ENCODE measurements at places on chromosomes 4 and X. TPM values are rescaled to one million over a fixed set of nuclear protein-coding genes. Genes with fewer than 3 reads are reported as not detected.

Gene PLAC1
- total RNA-seq = not detected

Gene ARFIP1
- 69.3 TPM for total RNA-seq

Gene RHOXF1
- not detected for total RNA-seq

Gene FSTL5
- not detected for total RNA-seq

Gene XIAP
- 19.7 TPM for total RNA-seq

Gene SSX4B
- total RNA-seq = not detected

Gene RAB40A
- total RNA-seq = not detected

Gene GPR119
- not detected for total RNA-seq

Gene MXRA5
- 79.1 TPM for total RNA-seq

Gene PAGE1
- not detected for total RNA-seq

Gene AFP
- total RNA-seq = not detected

Gene ZNF280C
- 3.4 TPM for total RNA-seq

Gene GUCY1A1
- total RNA-seq = not detected

Gene SHROOM3
- 44.6 TPM for total RNA-seq

DNA sequence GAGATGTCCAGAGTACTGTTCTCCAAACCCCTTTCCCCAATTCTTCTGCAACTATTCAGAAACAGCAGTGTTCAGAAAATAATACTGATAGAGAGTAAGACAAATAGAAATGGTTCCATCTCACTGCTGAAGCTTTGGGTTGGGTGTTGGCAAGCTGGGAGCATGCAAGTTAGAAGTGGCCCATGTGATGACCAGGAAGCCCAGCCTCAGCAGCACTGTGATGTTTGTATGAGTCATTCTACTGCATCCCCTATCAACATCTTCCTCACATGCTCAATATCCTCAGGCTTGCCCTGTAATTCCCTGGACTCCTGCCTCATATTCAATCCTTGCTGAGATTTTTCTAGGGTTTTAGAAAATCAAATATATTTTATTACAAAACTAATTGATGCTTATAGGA is 96.5 kb downstream of the CHRDL1 start:
- H3K27ac ChIP-seq = no peak overlapping the region
- H3K36me3 ChIP-seq = no peaks in the 10 kb centered on the region
- no peaks in the 10 kb centered on the region for H3K27me3 ChIP-seq

GRCh38 chr4:21596521-21596920 is 352.1 kb downstream of the KCNIP4 start:
- DNase-seq = no peak
- no peak overlapping the region for H3K4me3 ChIP-seq
- no peaks in the 10 kb centered on the region for H3K4me1 ChIP-seq
- H3K36me3 ChIP-seq = no peaks in the 10 kb centered on the region
- H3K27ac ChIP-seq = no peak overlapping the region

- peak overlapping the region; percentile 92 for H3K27ac ChIP-seq
- no peak overlapping the region for H3K4me3 ChIP-seq
- no peaks in the 10 kb centered on the region for H3K36me3 ChIP-seq
- H3K4me1 ChIP-seq = peaks cover 12% of the 10 kb centered on the region
Measured at GRCh38 chrX:19698122-19698521, 182.8 kb upstream of the MAP3K15 start.

- no peak overlapping the region for H3K27ac ChIP-seq
- H3K36me3 ChIP-seq = no peaks in the 10 kb centered on the region
- no peaks in the 10 kb centered on the region for H3K4me1 ChIP-seq
- H3K4me3 ChIP-seq = no peak overlapping the region
- no peak for DNase-seq
Measured at GRCh38 chr4:93084599-93085305, 743.8 kb upstream of the ATOH1 start.

GRCh38 chr4:150782311-150782710 is 200.4 kb downstream of the MAB21L2 start:
- H3K27ac ChIP-seq = no peak overlapping the region
- H3K4me1 ChIP-seq = no peaks in the 10 kb centered on the region
- no peaks in the 10 kb centered on the region for H3K27me3 ChIP-seq
- H3K36me3 ChIP-seq = no peaks in the 10 kb centered on the region
- no peak for DNase-seq

GRCh38 chr4:174084542-174084941 is 198.9 kb downstream of the FBXO8 start:
- H3K36me3 ChIP-seq = no peaks in the 10 kb centered on the region

DNA sequence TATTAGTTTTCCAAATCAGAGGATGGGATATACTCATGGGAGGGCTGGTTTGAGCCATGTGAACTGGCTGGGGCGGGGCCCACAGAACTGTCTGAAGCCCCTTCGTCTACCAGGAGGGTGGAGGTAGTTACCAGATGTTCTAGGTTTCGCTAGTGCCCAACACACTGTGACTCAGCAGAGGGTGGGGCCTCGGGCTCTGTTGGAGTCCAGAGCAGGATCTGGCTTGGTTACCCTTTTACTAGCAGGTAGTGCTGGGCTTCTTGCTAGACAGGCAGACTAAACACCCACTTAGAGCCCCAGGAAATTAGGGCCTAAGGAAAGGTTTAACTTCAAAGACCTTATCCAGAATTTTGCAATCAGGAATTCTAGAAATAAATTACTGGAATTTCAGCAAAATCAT is 56.2 kb upstream of the CHRDL1 start:
- H3K4me3 ChIP-seq = no peak overlapping the region
- H3K36me3 ChIP-seq = no peaks in the 10 kb centered on the region
- H3K4me1 ChIP-seq = peaks cover 5% of the 10 kb centered on the region
- DNase-seq = peak; percentile 66

- H3K36me3 ChIP-seq = peaks cover 16% of the 10 kb centered on the region
- H3K4me3 ChIP-seq = peak overlapping the region; percentile 97
- no peak for DNase-seq
- no peaks in the 10 kb centered on the region for H3K27me3 ChIP-seq
- H3K27ac ChIP-seq = no peak overlapping the region
Measured at GRCh38 chrX:107117993-107118321, 665 bp downstream of the RBM41 start.

DNA sequence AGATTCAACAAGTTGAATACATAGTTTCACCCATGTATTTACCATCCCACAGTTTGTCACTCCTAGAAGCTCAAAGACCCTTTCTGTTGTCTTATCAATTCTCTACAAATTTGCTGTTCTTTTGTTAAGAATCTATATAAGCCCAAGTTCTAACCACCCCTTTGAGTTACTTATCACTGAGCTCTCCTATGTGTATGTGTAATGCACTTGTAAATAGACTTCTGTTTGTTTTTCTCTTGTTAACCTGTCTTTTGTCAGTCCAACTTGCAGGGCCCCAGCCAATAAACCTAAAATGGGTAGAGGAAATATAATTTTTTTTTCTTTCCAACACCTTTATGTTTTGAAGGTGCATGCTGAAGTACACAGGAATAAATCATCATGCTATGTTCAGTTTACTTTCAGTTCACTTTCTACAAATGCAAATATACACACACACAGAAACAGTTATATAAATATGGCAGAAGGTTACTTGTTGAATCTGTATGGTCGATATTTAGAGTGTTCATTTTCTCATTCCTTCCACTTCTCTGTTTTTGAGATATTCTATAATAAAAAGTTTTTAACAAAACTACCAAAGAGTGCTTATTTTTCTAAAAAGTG is 22.3 kb upstream of the CLOCK start:
- no peaks in the 10 kb centered on the region for H3K36me3 ChIP-seq
- no peaks in the 10 kb centered on the region for H3K4me1 ChIP-seq
- no peaks in the 10 kb centered on the region for H3K27me3 ChIP-seq
- H3K4me3 ChIP-seq = no peak overlapping the region
- no peak for DNase-seq

GRCh38 chr4:145546175-145546915 is 64.7 kb downstream of the SMAD1 start:
- no peaks in the 10 kb centered on the region for H3K27me3 ChIP-seq
- no peak for DNase-seq
- H3K36me3 ChIP-seq = peaks cover 12% of the 10 kb centered on the region
- H3K4me3 ChIP-seq = no peak overlapping the region
- H3K27ac ChIP-seq = no peak overlapping the region
- H3K4me1 ChIP-seq = peaks cover 15% of the 10 kb centered on the region

DNA sequence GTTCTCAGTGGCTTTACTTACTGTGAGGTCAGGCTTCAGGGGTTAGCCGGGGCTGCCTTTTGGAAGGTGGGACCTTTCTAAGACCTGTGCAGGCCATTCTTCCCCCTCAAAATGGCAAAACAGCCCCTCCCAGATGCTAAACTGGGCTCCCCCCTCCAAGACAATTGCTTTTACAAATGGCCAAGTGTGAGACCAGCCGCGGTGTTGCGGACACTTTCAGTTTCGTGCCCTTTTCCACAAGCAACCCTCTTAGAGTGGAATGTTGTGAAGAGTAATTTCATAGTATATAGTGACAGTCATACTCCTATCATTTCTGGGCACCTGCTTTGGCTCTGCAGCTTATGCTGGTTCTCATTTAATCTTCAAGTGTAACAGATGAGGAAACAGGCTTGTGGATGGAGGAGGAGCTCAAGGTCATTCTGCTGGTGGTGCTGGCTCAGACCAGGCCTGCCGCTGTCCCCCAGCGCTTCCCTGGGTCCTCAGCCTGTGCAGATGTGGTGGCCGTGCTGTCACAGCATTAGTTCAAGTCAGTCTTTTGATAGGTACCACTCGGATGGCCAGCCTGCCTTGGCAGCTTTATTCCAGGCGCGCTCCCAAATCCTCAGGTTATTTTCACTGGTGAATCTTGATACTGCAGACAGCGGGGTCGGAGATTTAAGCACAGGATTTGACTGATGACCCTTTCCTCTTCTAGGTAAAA is 55.0 kb upstream of the TADA2B start:
- H3K4me1 ChIP-seq = peaks cover 43% of the 10 kb centered on the region
- DNase-seq = peak; percentile 41
- H3K4me3 ChIP-seq = peak overlapping the region; percentile 96
- H3K27ac ChIP-seq = peak overlapping the region; percentile 75
- H3K27me3 ChIP-seq = no peaks in the 10 kb centered on the region
- no peaks in the 10 kb centered on the region for H3K36me3 ChIP-seq

- no peak overlapping the region for H3K27ac ChIP-seq
- DNase-seq = no peak
- H3K27me3 ChIP-seq = no peaks in the 10 kb centered on the region
- H3K4me1 ChIP-seq = peaks cover 24% of the 10 kb centered on the region
- no peak overlapping the region for H3K4me3 ChIP-seq
Measured at GRCh38 chr4:94831607-94832006, 73.9 kb downstream of the BMPR1B start.

GRCh38 chr4:47106561-47106960 is 75.2 kb downstream of the GABRB1 start:
- H3K4me1 ChIP-seq = no peaks in the 10 kb centered on the region
- H3K27ac ChIP-seq = no peak overlapping the region
- no peak for DNase-seq
- H3K4me3 ChIP-seq = no peak overlapping the region
- H3K27me3 ChIP-seq = no peaks in the 10 kb centered on the region

GRCh38 chr4:73391774-73392173 is 12.3 kb upstream of the ALB start:
- H3K4me1 ChIP-seq = no peaks in the 10 kb centered on the region
- DNase-seq = no peak
- no peak overlapping the region for H3K4me3 ChIP-seq
- no peaks in the 10 kb centered on the region for H3K36me3 ChIP-seq

DNA sequence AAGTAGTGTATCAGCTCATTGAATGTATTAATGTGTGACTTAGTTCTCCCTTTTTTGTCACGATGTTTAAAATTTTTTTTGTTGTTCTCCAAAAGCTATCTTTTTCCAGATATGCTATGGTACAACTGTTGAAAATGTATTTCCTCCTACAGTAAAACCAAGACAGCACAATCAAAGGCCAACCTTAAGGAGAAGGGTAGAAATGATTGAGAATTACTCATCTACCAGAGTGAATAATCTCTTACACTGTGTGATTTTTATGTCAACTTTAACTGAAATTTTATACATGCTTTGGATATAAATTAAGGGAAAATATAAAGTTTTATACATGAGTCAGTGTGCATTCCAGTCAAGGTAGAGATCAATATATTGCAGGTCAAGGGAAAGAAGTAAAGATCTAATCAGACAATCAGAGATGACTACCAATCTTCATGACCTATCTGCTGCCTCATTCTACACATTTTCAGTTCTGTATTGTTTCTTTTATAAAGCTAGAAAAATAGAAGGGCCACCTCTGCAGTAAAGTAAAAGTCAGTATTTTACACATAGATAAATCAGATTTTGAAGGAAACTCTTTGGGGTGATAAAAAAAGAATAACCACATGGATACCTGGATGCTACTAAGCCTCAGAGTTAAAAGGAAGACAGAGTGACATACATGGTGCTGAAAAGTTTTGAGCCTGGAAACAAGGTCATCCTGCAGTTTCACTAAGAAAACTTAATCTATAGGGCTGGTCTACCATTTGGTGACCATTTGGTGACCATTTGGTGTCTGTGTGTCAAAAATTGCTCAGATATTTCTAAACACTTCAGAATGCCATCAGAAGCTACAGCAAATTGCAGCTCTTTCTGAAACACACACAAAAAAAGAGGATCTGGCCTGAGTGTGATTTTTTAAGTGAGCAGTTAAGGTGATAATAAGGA is 1.6 kb downstream of the FAM13A start:
- no peaks in the 10 kb centered on the region for H3K27me3 ChIP-seq
- H3K4me3 ChIP-seq = peak overlapping the region; percentile 87
- no peak overlapping the region for H3K27ac ChIP-seq
- no peaks in the 10 kb centered on the region for H3K36me3 ChIP-seq
- peak; percentile 28 for DNase-seq
- H3K4me1 ChIP-seq = peaks cover 24% of the 10 kb centered on the region

GRCh38 chrX:153501530-153501929 is 6.8 kb downstream of the BGN start:
- 0 out of 2 replicates have a peak, but pooled peaks cover 5% of the 10 kb centered on the region for H3K4me1 ChIP-seq
- no peak overlapping the region for H3K4me3 ChIP-seq
- no peaks in the 10 kb centered on the region for H3K27me3 ChIP-seq
- DNase-seq = no peak
- H3K27ac ChIP-seq = no peak overlapping the region

DNA sequence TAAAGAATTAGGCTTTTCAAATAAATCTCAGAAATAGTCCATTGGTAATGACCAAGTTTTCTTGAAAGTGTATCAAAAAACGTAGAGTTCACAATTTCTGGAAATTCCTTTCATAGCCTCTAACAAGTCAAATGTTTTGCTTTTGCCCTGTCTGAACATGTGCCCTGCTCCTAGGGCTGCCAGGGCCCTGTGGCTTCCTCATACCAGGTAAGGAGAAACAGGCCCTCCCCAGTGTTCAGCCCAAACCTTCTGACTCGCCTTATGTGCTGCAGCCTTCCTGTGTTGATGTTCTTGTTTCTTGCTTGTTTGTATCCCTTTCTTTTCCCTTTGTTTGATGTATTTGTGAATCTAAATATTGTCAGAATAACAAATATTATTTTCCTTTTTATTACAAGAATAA is 146.1 kb upstream of the PACRGL start:
- no peak for DNase-seq
- no peaks in the 10 kb centered on the region for H3K4me1 ChIP-seq
- no peaks in the 10 kb centered on the region for H3K27me3 ChIP-seq

- H3K4me3 ChIP-seq = peak overlapping the region; percentile 89
- H3K27ac ChIP-seq = peak overlapping the region; percentile 96
- no peaks in the 10 kb centered on the region for H3K27me3 ChIP-seq
- H3K4me1 ChIP-seq = peaks cover 26% of the 10 kb centered on the region
- DNase-seq = peak; percentile 77
- no peaks in the 10 kb centered on the region for H3K36me3 ChIP-seq
Measured at GRCh38 chrX:14027511-14028019, 2.1 kb downstream of the GEMIN8 start.
